ENCODE measurements at places on chromosomes 4 and X.
A peak's percentile ranks its signal among the peaks of the same experiment; 100 is the strongest.

DNA sequence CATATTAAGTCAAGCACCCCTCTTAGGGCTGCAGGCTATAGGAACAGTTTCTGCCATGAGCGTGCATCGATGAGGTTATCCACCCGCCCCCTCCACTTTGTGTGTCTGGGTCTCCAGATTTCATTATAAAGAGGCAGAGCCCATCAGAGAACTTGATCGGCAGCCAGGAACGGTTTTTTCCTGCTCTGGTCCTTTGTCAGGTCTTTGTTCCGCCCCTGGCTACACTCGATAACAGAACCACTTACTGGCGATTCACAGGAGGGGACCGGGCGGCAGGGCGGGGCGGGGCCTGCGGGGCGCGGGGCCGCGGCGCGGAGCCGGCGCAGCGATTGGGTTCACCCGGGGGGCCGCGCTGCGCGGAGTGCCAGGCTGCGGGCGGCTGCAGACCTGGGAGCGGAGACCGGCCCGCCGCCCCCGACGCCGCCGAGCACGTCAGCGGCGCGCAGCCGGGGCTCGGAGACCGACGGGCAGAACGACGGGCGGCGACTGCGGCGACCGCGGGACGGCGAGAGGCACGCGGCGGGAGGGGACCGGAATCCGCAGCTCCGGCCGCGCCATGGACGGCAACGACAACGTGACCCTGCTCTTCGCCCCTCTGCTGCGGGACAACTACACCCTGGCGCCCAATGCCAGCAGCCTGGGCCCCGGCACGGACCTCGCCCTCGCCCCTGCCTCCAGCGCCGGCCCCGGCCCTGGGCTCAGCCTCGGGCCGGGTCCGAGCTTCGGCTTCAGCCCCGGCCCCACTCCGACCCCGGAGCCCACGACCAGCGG is at the start of gene SLC10A4:
Gene SLC10A4 (plus strand): TSS at position 338 of the 771 bp plus-strand sequence. CDS start 219 bp downstream, at position 557.
- peaks cover 2% of the 10 kb centered on the region for H3K4me1 ChIP-seq
- peak within 1 kb of the TSS; percentile 31 for H3K4me3 ChIP-seq
- H3K27ac ChIP-seq, result no peak within 1 kb of the TSS
- peaks cover 17% of the 10 kb centered on the region for H3K27me3 ChIP-seq

- no peak for DNase-seq
- H3K4me1 ChIP-seq, result no peaks in the 10 kb centered on the region
- no peak overlapping the region for H3K27ac ChIP-seq
- H3K27me3 ChIP-seq, result no peaks in the 10 kb centered on the region
These were observed 30.2 kb upstream of the FAM9C start for GRCh38 chrX:13074297-13075262.

DNA sequence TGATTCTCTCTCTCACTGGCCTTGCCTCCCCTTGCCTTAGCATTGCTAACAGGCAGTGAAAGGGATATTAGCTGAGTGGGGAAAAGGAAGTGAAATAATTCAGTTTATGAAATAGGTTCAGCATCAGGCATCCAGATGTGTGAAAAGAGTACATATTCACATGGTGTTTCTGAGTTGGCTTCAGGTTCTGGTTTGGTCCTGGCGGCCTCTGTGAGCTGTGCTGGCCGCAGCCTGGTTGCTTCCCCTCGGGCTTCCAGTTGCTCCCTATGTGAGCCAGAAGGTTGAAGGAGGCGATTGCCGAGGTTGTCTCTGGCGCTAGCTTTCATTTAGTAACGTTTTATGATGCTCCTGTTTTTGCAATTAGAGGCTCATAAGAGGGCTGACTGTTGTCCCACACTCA is 99.1 kb upstream of the TLR2 start:
- no peaks in the 10 kb centered on the region for H3K27me3 ChIP-seq
- no peak for DNase-seq
- H3K4me3 ChIP-seq, result no peak overlapping the region
- no peaks in the 10 kb centered on the region for H3K4me1 ChIP-seq
- H3K36me3 ChIP-seq, result peaks cover 64% of the 10 kb centered on the region

DNA sequence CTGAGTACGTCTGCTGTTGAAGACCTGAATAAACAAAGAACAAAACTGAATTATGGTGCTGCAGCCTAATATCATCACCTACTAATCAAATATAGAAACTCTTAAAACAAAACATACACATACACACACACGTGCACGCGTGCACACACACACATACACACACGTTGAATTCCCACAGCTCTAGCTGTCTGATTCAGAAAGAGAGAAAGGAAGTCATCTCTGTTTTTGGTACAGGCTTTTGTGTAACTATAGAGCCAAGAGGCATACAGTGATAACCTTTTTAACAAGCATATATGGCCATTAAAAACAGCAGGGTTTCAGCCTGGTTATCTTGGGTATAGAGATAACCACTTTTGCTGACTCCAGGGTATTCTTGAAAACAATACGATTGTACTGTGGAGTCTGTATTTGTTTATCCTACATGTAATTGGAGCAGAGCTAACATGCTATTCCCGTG is 823.2 kb downstream of the CCSER1 start:
- no peaks in the 10 kb centered on the region for H3K36me3 ChIP-seq
- no peak for DNase-seq
- H3K27ac ChIP-seq, result no peak overlapping the region
- H3K4me3 ChIP-seq, result no peak overlapping the region
- no peaks in the 10 kb centered on the region for H3K4me1 ChIP-seq

DNA sequence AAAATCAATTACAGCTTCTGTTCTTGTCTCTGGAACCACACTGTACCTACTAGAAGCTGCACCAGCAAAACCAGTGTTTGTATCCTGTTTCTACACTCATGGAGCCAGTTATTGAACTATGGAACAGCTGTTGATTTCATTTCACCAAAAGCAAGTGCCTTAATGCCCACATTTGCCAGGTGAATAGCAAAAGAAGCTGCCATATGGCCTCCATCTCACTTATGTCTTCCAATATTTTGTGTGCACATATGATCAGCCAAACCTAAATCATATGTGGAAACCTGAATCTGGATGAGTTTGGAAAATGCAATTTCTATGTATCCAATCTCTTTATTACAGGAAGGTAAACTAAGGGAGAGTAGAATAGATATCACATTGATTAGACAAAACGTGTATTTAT is 415.8 kb upstream of the GRID2 start:
- no peak for DNase-seq
- H3K27me3 ChIP-seq, result no peaks in the 10 kb centered on the region
- no peak overlapping the region for H3K27ac ChIP-seq
- no peak overlapping the region for H3K4me3 ChIP-seq
- H3K36me3 ChIP-seq, result no peaks in the 10 kb centered on the region
- H3K4me1 ChIP-seq, result no peaks in the 10 kb centered on the region

GRCh38 chr4:14168919-14169318 is 541.4 kb upstream of the BOD1L1 start:
- H3K27ac ChIP-seq, result no peak overlapping the region
- H3K27me3 ChIP-seq, result no peaks in the 10 kb centered on the region
- no peak for DNase-seq

- no peak overlapping the region for H3K27ac ChIP-seq
- no peaks in the 10 kb centered on the region for H3K36me3 ChIP-seq
- no peak overlapping the region for H3K4me3 ChIP-seq
- DNase-seq, result no peak
These were observed 58.9 kb upstream of the FAM9C start for GRCh38 chrX:13103188-13103913.
